ENCODE measurements at places on chromosomes 1 and 21.

DNA sequence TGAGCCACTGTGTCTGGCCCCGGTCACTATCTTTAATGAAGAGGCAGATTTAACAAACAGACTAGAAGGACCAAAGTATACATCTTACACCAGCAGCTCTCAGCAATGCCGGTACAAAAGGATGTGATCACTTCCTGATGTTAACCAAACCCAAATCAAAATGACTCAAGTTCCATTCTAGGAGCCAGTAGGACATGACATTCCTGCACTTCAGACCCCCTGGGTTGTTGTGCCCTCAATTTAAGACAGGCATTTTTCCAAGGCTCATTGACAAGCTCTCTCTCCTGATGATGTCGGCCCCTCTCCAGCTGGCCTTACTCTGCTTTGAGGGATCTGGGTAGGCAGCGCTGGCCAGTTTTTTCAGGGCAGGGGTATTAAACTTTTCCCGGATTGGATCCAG lies 35.1 kb downstream of the YARS1 start:
- DNase-seq: no peak

DNA sequence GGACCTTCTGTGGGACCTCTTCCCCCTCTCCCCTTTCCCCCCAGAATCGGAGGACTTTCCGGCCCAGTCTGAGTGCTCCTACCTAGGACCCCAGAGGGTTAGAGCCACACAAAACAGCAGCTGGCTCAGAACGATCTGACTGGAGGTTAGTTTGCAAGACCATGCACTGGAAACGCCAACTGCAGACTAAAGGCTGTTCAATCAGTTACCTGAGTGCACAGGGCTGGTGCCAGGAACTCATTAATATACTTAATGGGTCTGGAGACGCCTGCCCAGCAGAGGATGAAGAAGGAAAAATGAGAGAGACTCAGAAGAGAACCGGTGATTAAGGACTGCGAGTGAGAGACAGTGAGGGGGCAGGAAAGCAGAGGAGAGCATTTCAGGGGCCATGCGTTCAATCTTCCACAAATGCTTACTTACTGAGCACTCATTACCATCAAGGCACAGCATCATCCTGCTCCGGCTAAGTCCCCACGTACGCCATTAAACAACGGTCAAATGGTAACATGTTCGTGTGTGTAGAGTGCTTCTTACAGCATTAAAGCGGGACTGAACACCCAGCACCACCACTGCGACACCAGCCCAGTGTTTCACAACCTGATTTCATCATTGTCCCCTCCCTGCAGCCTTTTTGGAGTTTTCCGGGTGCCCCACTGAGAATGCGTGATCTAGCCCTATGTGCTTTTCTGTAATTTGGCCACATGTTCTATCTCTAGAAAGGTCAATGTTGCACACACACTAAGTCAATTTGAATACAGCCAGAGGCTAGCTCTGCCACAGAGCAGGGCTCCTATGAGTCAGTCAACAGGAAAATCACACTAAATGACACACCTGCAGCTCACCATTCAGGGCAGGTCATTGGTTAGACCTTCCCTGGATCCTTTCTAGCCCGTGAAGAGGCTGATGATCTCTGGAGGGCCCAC lies 7.6 kb downstream of the ENO1 start:
- DNase-seq: no peak

DNA sequence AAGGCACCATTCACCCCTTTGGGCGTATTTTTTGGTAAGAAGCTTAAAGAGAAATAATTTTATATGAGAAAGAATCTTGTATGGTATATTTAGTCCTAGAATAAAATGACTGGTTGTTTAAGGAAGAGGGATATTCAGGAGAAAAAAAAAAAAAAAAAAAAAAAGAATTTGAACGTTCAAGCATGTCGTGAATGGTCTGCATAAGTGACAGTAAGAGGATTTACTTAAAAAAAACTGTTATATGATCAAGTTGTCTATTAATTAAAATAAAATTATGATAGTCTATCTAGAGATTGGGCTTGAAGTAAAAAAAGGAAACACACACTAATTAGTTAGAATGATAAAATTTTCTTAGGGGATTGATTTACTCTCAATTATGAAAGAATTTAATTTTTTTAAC lies 11.7 kb upstream of the OR14I1 start:
- no peak for DNase-seq

DNA sequence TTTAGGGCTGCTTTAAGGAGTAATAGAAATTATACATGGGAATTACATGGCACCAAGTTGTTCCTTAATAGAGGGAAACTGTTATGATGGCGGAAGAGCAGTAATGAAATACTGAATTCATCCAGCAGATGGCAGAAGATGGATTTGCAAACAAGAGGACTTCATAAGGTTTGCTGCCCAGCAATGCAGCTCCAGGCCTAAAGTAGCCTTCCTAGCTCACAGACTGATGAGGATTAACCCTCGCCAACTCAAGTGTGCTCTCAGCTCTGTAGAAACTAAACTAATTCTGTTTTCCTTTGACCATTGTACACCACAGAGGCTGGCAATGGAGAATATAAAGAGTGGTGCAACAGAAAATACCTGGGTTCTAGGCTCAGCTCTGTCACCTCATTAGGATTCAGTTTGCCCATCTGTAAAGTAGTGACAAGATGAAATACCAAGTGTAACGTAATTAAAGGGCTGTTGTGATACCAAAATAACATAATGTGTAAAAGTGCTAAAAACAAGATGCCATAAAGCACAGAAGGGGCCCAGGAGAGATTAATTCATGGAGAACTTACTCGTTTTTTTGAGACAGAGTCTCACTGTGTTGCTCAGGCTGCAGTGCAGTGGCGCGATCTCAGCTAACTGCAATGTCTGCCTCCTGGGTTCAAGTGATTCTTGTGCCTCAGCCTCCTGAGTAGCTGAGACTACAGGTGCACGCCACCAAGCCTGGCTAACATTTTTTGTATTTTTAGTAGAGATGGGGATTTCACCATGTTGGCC lies 102.4 kb upstream of the SERBP1 start:
- no peak for DNase-seq

- DNase-seq: no peak
Observed at GRCh38 chr1:63602629-63603028, 9.4 kb downstream of the PGM1 start.

GRCh38 chr1:171311771-171312558 lies 2.0 kb upstream of the FMO4 start:
- no peak for DNase-seq

DNA sequence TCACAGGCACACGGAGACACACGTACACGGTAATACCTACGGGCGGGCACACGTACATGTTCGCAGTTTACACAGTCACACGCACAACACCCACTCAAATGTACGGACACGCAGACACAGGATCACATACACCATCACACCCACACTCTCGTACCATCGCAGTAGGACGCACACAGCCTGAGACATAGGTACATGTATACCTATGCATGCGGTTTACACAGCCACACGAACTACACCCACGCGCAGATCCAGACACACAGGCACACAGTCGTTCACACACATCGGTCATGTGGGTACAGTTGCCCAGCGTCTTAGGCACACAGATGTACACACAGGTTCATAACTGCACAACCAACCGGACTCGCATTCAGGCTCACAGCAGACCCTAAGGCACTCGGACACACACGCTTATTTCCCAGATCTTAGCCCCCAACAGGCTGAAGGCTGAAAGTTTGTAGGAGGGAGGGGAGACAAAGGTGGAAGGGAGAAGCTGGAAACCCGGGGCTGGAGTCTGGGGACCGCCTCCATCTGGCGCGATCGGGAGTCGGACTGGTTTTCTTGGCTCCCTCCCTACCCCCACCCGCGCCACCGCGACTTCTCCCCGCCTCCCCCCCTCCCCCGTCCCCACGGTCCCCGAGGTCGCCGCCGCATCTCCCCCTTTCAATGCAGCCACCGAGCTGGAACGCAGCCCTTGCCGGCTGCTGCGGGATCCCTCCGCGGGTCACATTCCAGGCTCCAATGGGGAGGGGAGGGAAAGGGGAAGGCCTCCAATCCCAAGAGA lies 51.9 kb upstream of the SYNC start:
- DNase-seq: no peak

DNA sequence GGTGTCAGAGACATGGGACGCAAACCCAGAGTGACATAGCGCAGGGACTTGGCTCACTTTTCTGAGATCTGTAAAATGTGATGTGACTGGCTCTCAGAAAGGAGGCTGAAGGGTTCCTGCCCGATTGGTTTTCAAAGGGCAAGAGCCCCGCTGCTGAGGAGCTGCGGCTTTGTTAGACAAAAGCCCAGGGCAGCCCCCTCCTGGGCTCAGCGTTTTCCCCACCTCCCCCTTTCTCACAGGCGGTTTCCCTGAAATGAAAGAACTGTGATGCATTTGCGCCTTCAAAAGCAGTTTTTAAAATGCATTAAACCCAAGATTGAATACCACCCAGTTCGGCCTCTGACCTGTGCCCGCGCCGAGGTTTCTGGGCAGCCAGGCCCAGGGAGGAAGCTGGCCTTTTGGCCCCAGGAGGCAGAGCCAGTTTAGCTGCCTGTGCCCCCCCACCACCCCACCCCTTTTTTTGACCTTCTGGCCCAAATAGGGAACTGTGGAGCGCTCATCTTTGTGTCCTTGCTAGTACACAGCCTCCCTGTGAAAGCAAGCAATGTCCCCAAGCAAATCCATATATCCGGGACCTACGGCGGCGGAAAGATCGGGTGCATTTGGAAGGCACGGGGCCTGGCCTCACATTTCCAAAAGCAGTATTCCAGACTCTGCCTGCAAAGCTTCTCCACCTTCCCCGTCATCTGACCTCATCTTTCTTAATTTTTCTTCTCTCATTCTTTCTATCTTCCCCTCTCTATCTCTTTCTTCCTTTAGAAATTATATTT lies 28.6 kb downstream of the CD247 start:
- no peak for DNase-seq
